NCI-H748 treated with DMSO at 0.1 percent for 48 hours (cell line): ENCODE measurements at places on chromosomes 4 and X.

GRCh38 chr4:99749445-99750391 is 66.9 kb upstream of the DAPP1 start:
- DNase-seq = no peak

DNA sequence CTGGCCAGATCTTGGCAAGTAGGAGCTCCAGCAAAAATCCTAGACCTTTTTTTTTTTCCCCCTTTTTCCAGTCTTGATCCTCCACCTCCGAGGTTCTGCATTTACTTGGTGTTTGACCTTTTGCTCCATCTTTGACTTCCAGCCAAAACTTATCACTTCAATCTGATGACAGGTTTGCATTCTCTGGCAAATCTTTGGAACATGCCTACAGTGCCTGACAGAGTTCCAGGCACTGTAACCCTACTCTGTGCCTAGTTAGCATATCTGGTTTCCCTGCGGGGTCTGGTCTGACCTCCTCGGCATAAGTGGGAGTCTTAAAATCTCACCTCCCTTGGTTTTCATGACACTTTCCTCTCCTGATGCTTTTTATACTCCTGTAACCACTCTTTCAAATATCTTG is 39.4 kb upstream of the NR3C2 start:
- DNase-seq = no peak

DNA sequence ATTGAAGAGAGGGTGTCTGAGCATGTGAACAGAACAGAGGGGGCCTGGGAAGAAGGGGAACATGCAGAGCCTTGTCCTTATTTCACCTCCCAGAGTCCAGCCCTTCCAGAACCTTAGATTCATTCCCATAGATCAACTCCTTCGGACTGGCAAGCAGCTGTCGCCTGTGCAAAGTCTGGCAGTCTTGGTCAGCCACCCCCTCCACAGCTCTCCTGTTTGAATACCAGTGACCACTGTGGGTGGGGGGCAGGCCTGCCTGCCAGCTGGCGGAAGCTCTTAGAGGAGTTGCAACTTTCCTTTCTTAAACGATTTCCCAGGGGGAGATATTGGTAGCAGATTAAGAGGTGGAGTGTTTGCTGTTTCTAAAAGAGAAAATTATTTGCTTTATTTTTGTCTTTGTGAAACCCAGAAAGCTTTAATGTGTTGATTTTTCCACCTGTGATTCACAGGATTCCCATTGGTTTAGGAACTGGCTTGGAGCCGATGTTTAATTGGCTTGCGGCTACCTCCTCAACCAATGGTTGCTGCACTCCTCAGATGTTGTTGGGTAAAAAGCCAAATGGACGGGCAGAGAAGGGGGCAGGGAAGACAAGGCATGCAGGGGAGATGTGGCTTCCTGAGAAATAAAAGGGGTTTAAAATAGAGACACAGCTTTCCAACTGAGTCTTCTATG is 62.2 kb upstream of the PRPS1 start:
- DNase-seq = no peak

GRCh38 chrX:115023139-115023538 is 5.7 kb upstream of the IL13RA2 start:
- DNase-seq = no peak

- no peak for DNase-seq
Measured at GRCh38 chr4:40479378-40479777, 144.2 kb downstream of the CHRNA9 start.

GRCh38 chr4:170675568-170676262 is 586.0 kb upstream of the AADAT start:
- DNase-seq = no peak

DNA sequence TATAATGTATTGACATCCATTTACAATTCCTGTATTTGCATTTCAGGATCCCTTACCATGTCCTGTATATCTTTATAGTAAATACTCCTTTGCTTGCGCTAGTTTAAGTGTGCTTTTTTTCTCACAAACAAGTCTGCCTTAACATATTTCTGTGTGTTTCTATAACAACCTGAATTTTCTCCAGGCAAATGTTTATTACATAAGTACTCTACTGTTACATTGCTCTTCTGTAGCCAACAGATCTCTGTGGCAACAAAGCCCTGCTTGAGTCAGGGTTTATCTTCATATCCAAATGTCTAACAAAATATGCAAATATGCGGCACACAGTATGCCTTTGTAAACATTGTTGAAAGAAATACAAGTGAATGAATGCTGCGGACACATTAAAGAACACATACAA is 625.5 kb downstream of the TLL1 start:
- DNase-seq = no peak
